HepG2 (cell line): ENCODE measurements at places on chromosomes 4 and X. TPM values are rescaled to one million over a fixed set of nuclear protein-coding genes. Genes with fewer than 3 reads are reported as not detected.

Gene C4orf51
- total RNA-seq: not detected in 2 replicates

DNA sequence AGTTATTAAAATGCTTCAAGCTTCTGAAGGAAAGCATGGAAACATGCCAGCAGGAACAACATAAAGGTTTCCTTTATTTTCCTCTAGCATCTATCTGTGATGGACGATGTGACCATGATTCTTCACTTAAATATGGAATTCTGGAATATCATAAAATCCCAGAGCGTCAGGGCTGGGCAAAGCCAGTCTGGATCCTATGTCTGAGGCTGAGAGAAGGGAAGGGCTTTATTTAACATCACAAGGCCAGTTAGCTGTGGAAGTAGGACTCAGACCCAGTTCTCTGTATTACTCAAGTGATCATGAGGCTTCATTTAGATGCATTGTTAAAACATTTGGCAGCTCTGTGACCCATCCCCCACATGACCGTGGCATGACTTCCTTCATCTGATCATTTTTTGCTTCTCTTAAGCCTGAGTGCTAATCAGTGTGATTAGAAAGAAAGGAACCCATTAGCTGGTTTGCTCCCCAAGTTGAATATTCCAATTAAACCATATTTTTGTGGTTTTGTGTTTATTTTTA is 40.9 kb upstream of the EOLA2 start:
- DNase-seq: no peak

- DNase-seq: no peak
Observed at GRCh38 chr4:166153548-166153947, 280.5 kb downstream of the TLL1 start.

Gene CORIN
- 0.11 and 0.84 TPM in 2 replicates for total RNA-seq

GRCh38 chrX:1435241-1435895 is 17.3 kb downstream of the ASMTL start:
- DNase-seq: no peak

Gene SLC7A11
- 11.9 and 15.7 TPM in 2 replicates for total RNA-seq

DNA sequence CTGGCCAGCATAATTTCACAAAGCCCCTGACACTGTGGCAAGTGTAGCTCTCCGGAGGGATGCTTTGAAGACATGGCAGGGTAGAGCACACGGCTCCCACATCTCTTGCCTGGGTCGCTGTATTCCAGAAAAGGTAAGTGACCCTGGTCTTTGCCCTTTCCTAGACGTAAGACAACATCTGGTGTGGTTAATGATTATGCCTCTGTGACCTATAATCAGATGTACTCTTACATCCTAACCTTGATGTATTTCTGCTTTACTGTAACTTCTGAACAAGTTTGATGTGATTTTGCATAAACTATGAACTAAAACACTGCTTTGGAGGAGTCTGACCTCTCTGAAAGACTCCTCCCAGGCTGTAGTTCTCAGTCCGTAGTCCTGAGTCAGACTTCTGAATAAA is 59.1 kb upstream of the ACSL1 start:
- DNase-seq: peak; percentile 82

GRCh38 chr4:129092631-129093190 is 628 bp downstream of the SCLT1 start:
- no peak for DNase-seq

Gene CFP
- total RNA-seq: not detected in 2 replicates

GRCh38 chr4:118032691-118033090 is 1.6 kb upstream of the NDST3 start:
- DNase-seq: no peak

DNA sequence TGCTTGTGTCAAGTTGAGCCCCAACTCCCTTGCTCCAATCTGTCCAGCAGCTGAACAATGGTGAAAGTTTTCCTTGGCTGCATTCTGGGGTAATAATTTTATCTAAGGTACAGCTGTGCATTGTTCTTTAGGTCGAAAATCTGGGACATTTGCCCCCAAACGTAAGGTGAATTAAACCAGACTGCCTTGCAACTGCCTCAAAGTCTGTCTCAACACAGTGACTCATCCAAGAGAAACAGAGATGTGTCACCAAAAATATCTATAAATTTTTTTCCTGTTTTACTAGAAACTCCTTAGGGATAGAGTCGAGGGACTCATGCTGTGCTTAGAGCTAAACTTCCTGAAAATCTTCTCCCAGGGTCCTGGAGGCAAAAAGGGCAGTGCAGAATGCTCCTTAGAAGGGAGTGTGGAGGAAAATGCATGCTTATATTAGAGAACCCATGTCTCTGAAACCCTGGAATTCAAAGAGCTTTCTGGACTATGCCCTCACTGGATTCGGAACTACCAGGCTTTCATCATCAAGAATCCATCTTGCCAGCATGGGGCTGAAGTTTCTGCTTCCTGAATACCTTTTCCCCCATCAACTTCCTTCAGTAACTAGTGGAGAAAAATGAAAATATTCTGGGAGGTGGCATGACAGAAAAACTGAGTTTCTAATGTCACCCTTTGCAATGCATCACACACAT is 115.7 kb downstream of the PALLD start:
- DNase-seq: no peak

GRCh38 chrX:119249891-119250290 is 13.8 kb downstream of the PGRMC1 start:
- no peak for DNase-seq

Gene IL2
- not detected in 2 replicates for total RNA-seq

DNA sequence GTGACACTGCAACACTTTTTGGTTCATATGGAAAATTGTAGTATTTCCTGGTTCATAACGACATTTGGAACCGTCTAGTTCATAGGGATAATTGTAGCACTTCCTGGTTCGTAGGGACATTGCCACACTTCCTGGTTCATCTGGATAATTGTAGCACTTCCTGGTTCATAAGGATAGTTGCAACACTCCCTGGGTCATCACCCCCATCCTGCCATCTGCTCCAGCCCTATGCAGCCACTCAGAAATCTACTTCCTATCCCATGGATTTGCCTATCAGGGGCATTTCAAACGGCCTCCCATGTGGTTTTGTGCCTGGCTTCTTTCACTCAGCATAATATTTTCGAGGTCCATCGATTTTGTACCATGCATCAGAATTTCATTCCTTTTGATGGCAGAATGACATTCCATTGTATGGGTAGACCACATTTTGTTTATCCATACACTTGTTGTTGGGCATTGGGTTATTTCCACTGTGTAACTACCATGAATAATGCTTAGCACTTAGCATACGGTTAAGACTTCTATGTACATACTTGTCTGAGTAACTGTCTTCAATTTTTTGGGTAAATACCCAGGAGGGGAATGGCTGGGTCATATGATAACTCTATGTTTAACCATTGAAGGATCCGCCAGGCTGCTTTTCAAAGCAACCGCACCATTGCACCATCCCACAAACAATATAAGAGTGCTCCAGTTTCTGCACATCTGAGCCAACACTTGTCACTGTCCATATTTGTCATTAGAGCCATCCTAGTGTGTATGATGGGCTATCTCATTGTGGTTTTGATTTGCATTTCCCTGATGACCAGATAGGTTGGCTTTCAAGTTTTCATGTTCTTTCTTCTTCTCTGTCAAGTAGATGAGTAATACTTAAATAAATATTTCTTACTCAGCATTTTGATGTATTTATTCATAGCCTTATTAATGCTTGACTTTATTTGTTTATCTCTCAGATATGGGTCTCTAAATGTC is 58.3 kb upstream of the CD99 start:
- DNase-seq: no peak

Gene ARL9
- total RNA-seq: not detected in 2 replicates

DNA sequence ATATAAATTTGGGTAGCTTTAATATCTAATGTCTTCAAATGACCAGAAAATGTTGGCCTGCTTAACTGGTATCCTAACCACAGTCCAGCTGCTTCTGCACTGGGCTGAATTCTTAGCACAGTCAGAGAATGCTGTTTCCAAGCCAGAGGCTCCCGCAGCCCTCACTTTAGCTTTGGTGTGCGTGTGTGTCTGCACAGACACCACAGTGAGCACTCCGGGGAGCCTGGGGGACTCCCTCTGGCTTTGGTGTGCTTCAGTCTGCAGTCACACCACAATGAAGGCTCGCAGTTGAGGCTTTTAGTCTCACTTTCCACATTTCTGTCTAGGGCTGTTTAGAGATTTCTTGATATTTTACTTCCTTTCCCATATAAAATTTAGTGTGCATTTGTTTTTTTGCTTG is 53.6 kb downstream of the APOO start:
- DNase-seq: no peak

DNA sequence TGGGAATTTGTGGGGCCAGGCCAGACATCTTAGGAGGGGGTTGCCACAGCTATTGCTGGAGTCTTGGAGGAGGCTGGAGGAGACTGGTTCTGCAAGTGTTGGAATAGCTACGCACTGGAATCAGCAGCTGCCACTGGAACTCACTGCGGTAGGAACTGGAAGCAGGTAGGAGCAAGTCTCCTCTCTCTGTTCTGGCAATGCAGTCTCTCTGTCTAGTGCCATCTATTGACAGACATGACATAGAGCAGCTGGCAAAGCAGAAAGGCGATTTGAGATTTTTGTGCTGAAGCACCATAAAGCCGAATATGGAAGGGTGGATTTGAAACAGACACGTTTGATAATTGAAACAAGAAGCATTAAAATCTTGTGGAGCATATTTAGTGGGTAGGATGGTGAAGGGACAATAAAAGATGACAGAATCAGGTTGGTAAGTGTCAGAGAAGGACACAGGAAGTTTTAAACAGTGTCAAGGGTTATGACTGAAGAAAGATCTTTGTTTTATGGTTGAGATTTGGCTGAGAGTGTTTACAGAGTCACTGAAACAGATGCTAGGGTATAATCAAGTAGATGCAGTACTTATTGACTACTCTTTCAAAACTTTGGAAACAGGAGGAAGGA is 23.5 kb upstream of the SYNPO2 start:
- peak; percentile 56 for DNase-seq

Gene MAGEA12
- total RNA-seq: not detected in 2 replicates

- no peak for DNase-seq
Observed at GRCh38 chrX:25733148-25733547, 405.0 kb upstream of the MAGEB18 start.

DNA sequence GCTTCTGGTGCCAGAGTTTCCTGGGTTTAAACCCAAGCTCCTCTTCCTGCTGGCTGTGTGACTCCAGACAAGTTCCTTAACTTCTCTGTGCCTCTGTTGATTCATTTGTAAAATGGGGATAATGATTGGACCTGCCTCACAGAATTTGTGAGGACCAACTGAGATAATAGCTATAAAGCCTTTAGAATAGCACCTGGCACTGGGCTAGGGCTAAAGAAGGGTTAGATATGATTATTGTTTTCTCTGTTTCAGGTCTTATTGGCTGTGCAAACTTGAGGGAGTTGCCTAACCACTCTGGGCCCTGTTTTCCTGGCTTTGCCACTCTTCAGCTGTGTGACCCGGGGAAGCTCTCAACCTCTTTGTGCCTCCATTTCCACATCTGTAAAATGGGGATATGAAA is 37.8 kb downstream of the LGI2 start:
- DNase-seq: no peak

DNA sequence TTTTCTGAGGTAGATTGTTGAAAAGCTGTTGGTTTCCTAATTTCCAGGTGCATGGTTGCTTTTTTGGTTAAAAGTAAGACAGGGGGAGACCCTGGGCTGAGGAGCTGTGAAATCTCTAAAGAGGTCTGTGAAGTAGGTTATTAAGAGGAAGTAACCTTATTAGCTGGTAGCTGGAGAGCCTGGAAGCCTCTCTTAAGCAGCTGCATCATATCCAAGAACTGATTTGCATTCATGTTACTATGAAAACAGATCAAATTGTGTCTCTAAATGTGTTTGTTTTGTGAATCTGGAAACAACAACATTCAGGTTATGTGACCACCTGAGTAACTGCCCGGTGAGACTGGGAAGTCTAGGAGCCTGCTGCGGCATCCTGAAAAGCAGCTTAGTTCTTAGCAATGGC is 54.1 kb downstream of the ARHGAP10 start:
- no peak for DNase-seq

- no peak for DNase-seq
Observed at GRCh38 chrX:140971099-140971795, 31.1 kb upstream of the SPANXB1 start.
